ENCODE measurements at places on chromosomes 12 and 14.

GRCh38 chr12:92506460-92506859 is 196.3 kb upstream of the PLEKHG7 start:
- H3K4me3 ChIP-seq, result peak overlapping the region; percentile 70
- no peaks in the 10 kb centered on the region for H3K36me3 ChIP-seq
- peak overlapping the region; percentile 95 for H3K27ac ChIP-seq
- H3K27me3 ChIP-seq, result no peaks in the 10 kb centered on the region

GRCh38 chr14:74979442-74980397 is 23.0 kb upstream of the EIF2B2 start:
- H3K4me1 ChIP-seq, result no peaks in the 10 kb centered on the region
- H3K4me3 ChIP-seq, result no peak overlapping the region
- no peak for DNase-seq
- H3K27me3 ChIP-seq, result no peaks in the 10 kb centered on the region
- H3K27ac ChIP-seq, result no peak overlapping the region

GRCh38 chr12:86837246-86837645 is 581.1 kb upstream of the MGAT4C start:
- H3K4me1 ChIP-seq, result no peaks in the 10 kb centered on the region
- no peak overlapping the region for H3K27ac ChIP-seq
- H3K27me3 ChIP-seq, result no peaks in the 10 kb centered on the region

DNA sequence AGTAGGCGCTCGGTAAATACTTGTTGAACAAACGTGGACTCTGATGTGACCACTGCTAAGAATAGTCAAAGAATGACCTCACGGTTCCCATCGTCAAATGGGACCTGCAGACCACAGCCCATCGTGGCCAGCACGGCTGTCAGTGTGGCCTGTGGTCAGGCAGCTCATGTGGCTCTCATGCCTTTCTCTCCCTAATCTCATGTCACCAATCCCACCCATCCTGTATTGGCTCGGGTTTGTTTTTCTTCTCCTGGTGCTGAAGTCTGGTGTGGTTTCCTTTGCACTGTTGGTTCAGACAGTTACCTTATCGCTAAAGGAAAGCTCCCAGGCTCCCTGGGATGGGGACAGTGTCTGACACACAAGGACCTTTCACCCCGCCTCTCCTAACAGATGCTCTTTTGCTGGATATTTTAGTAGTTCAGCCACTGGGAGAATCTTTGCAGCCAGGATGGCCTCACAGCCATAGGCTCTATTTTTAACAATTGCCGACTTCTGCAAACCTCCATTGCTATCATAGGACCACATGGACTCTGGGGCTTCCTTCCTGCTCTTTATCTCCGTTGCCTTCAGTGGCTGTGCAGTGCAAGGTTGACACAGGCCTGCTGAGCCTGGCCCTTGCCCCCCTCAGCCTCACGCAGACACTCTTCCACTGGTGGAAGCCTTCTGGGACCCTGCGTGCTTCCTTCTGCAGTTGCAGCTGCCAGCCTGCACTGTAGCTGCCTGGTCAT is 293.1 kb upstream of the FKBP4 start:
- no peak overlapping the region for H3K4me3 ChIP-seq
- H3K27ac ChIP-seq, result no peak overlapping the region
- no peaks in the 10 kb centered on the region for H3K4me1 ChIP-seq
- H3K27me3 ChIP-seq, result peaks cover 45% of the 10 kb centered on the region

DNA sequence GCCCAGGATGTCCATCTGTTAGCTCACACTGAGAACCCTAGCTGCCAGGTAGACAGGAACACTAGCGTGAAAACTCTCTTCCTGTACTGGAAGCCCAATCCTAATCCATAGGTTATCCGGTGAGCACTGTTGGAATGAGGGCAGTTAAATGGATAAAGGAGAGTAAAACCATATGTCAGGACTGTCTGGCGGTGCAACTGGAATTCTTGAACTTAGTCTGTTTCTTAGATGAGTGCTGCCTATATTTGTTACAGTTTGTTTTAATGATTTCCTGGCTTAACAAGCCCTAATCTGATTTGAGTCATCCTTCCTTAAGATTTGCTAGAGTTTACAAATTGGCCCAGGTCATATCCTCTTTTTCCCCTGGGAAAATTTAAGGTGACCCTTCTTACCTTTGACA is 104.7 kb downstream of the ANO4 start:
- H3K4me3 ChIP-seq, result no peak overlapping the region
- H3K4me1 ChIP-seq, result no peaks in the 10 kb centered on the region
- no peak for DNase-seq

- H3K36me3 ChIP-seq, result peaks cover 94% of the 10 kb centered on the region
- DNase-seq, result no peak
- H3K27me3 ChIP-seq, result no peaks in the 10 kb centered on the region
- H3K4me3 ChIP-seq, result no peak overlapping the region
- H3K27ac ChIP-seq, result peak overlapping the region; percentile 95
Measured at GRCh38 chr14:61462566-61463193, 141.3 kb downstream of the PRKCH start.

- H3K4me1 ChIP-seq, result no peaks in the 10 kb centered on the region
- no peak overlapping the region for H3K27ac ChIP-seq
- H3K27me3 ChIP-seq, result no peaks in the 10 kb centered on the region
- no peak for DNase-seq
- no peaks in the 10 kb centered on the region for H3K36me3 ChIP-seq
Measured at GRCh38 chr12:74317078-74317601, 220.5 kb upstream of the ATXN7L3B start.

- no peak overlapping the region for H3K4me3 ChIP-seq
- H3K27ac ChIP-seq, result no peak overlapping the region
- H3K36me3 ChIP-seq, result no peaks in the 10 kb centered on the region
- H3K27me3 ChIP-seq, result peaks cover 1% of the 10 kb centered on the region
Measured at GRCh38 chr12:100789146-100789545, 5.4 kb upstream of the ANO4 start.

DNA sequence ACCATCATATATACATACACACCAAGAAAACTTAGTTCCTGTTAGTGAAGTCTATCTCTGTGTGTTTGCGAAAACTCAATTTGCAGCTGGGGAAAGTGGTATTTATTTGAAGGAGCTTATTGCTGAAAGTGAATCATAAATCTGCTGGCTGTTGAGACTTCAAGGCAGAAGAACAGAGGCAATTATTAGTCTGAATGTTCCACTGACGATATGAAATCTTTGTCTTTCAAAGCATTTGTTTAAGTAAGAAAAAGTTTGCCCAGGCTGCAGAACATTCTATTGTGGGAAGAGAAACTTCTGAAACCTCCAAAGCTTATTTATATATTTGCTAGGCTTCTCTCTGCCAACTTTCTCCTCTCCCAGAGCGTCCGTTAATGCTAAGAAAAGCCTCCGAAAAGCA is 255.7 kb upstream of the TMPO start:
- no peaks in the 10 kb centered on the region for H3K36me3 ChIP-seq
- H3K27ac ChIP-seq, result no peak overlapping the region
- no peaks in the 10 kb centered on the region for H3K4me1 ChIP-seq
- DNase-seq, result no peak

DNA sequence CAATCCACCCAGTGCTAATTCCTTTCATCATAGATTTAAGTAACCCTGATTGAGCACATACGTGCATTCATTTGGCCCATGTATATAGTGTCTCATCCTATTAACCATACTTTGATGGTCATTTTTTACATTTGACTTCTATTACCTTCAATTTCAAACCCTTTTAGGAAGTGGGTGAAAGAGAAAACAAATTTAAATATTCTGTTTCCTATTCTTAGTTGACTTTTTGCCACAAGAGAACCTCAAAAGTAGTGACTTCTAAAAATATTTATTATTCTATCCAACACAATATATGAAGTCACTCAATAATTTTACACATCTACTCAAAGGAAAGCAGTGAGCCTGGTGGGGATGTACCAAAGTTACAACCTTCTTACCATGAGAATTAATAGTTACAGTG is 164.9 kb downstream of the CEP128 start:
- peaks cover 31% of the 10 kb centered on the region for H3K36me3 ChIP-seq
- no peak for DNase-seq
- H3K27me3 ChIP-seq, result no peaks in the 10 kb centered on the region
- no peaks in the 10 kb centered on the region for H3K4me1 ChIP-seq
- H3K27ac ChIP-seq, result no peak overlapping the region

DNA sequence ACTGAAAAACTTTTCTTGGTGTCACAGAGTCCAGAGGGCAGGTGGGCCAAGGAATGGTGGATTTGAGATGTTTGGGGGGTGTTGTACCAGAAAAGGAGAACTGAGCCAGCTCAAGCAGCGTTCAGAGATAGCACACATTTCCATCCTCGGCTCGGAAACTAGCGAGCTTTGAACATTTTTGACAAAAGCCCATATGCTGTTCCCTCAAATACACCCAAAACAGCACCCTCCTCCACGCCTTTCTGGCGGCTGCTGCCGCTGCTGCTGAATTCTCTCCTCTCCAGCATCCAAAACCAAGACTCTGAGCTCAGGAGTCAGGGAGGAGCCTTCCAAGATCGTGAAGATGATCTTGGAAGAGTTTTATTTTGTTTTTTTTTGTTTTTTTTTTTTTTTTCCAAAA is 961 bp downstream of the SRRM4 start:
- no peak overlapping the region for H3K27ac ChIP-seq
- H3K36me3 ChIP-seq, result no peaks in the 10 kb centered on the region
- H3K27me3 ChIP-seq, result peaks cover 54% of the 10 kb centered on the region

- peaks cover 35% of the 10 kb centered on the region for H3K4me1 ChIP-seq
- no peak overlapping the region for H3K4me3 ChIP-seq
- no peak for DNase-seq
- no peaks in the 10 kb centered on the region for H3K27me3 ChIP-seq
Measured at GRCh38 chr12:12800406-12801180, 12.6 kb upstream of the DDX47 start.

GRCh38 chr14:64507376-64508156 is 3.0 kb downstream of the ZBTB1 start:
- peak overlapping the region; percentile 98 for H3K4me3 ChIP-seq
- no peaks in the 10 kb centered on the region for H3K27me3 ChIP-seq
- H3K27ac ChIP-seq, result peak overlapping the region; percentile 96
- peak; percentile 40 for DNase-seq
- H3K4me1 ChIP-seq, result peaks cover 67% of the 10 kb centered on the region

- no peak overlapping the region for H3K27ac ChIP-seq
- DNase-seq, result no peak
- H3K27me3 ChIP-seq, result no peaks in the 10 kb centered on the region
- H3K36me3 ChIP-seq, result peaks cover 40% of the 10 kb centered on the region
- H3K4me1 ChIP-seq, result peaks cover 12% of the 10 kb centered on the region
Measured at GRCh38 chr12:121750507-121750955, 38.0 kb downstream of the TMEM120B start.

GRCh38 chr12:106429636-106430035 is 72.1 kb downstream of the POLR3B start:
- no peaks in the 10 kb centered on the region for H3K27me3 ChIP-seq
- H3K4me3 ChIP-seq, result no peak overlapping the region
- DNase-seq, result no peak
- no peaks in the 10 kb centered on the region for H3K4me1 ChIP-seq
- H3K27ac ChIP-seq, result no peak overlapping the region
- H3K36me3 ChIP-seq, result peaks cover 72% of the 10 kb centered on the region

- H3K36me3 ChIP-seq, result peaks cover 33% of the 10 kb centered on the region
- DNase-seq, result no peak
- H3K4me1 ChIP-seq, result peaks cover 28% of the 10 kb centered on the region
- no peak overlapping the region for H3K27ac ChIP-seq
Measured at GRCh38 chr12:109595321-109595902, 21.8 kb downstream of the MVK start.

DNA sequence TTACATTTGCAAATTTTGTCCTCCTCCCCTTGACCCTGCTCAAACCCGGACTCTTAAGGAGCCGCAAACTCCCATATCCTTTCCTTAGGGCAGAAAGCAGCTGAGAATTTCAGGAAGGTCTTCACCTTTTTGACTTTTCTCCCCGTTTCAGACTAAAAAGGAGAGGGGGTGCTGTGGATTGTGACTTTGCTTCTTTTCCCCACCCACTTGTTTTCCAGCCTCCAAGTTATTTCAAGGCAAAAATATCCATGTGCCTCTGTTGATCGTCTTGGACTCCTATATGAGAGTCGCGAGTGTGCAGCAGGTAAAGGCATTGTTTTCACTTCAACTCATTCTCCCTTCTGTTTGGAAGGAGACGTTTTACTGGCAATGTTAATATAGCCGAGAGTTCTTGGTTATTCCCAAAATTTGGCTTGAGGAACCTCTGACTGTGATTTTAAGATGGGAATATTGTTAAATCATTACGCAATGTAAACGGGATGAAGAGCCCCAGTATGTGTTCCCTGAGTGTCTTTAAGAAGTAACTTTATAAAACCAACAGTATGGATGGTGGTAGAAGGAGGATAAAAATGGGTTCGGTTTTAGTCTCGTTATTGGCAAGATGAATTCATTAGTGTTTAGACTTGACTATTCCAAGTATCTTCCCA is 663 bp downstream of the LRRK2 start:
- no peak overlapping the region for H3K27ac ChIP-seq
- no peak for DNase-seq
- H3K4me1 ChIP-seq, result peaks cover 13% of the 10 kb centered on the region
- H3K4me3 ChIP-seq, result peak overlapping the region; percentile 45

DNA sequence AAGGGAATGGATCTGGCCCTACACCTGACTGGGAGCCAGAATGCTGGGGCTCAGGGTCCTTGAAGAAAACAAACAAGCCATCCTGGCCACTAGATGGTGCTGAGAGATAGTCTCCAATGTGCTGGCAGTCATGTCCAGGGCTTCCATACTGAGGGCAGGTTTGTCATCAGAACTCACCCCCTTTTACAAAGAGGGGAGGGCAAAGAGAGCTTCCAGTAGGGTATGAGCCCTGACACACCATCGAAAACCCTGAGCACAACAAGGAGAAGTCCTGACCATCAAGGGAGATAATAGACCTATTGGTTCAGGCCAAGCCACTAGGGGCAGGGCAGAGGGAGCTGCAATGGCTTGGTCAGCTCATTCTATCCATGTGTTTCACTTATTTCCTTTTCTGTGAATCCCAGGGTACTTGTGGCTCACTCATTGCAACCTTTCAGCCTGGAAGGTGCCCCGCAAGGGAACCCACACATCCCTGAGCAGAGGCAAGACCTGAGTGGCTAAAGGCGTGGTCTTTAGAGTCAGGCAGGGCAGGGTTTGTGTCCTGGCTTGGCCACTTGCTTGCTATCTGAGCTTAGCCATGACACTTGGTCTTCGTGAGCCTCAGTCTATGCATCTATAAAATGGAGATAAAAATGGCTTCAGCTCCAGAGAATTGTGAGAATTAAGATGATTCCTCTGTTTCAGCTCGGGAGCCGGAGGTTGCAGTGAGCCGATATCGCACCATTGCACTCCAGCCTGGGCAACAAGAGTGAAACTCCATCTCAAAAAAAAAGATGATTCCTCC is 6.2 kb upstream of the PLEKHH1 start:
- no peak for DNase-seq
- peaks cover 29% of the 10 kb centered on the region for H3K27me3 ChIP-seq
- H3K4me1 ChIP-seq, result no peaks in the 10 kb centered on the region

GRCh38 chr14:54202288-54202687 is 194.5 kb upstream of the CDKN3 start:
- peaks cover 6% of the 10 kb centered on the region for H3K27me3 ChIP-seq
- H3K27ac ChIP-seq, result no peak overlapping the region
- H3K36me3 ChIP-seq, result no peaks in the 10 kb centered on the region
- H3K4me3 ChIP-seq, result no peak overlapping the region
- no peaks in the 10 kb centered on the region for H3K4me1 ChIP-seq

- peaks cover 11% of the 10 kb centered on the region for H3K27me3 ChIP-seq
- no peak for DNase-seq
- H3K27ac ChIP-seq, result no peak overlapping the region
- no peak overlapping the region for H3K4me3 ChIP-seq
- no peaks in the 10 kb centered on the region for H3K36me3 ChIP-seq
- H3K4me1 ChIP-seq, result peaks cover 13% of the 10 kb centered on the region
Measured at GRCh38 chr12:169528-170370, 44.2 kb downstream of the SLC6A12 start.

Measured in activated T-cell treated with anti-CD3 and anti-CD28 coated beads, Interleukin-2, amount 50 U/mL, for 24 hours (primary cell).